ENCODE measurements at places on chromosomes 7 and 10. TPM values are rescaled to one million over a fixed set of nuclear protein-coding genes. Genes with fewer than 3 reads are reported as not detected.

SEMA3D gene
- not detected for total RNA-seq

DNA sequence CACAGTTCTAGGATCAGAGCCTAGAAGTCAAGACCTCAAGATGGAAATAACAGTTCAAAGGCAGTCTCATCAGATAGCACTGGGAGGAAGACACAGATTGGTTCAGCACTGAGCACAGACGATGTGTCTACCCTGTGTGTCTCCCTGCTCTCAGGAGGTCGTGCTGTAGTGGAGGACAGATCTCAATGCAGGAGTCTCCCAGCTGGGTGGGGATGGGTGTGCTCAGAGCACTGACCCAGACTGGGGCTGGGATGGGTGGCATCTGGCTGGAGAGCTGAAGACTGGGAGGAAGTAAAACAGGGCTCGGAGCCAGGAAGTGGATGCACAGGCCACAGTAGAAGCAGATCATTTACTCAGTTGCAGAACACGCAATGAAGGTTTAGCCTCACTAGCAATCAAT lies 69.5 kb upstream of the GDF10 start:
- peaks cover 13% of the 10 kb centered on the region for H3K4me1 ChIP-seq
- H3K27ac ChIP-seq, result no peak overlapping the region
- H3K27me3 ChIP-seq, result no peaks in the 10 kb centered on the region
- no peak for DNase-seq

GRCh38 chr10:79239924-79240581 lies 107.2 kb upstream of the PPIF start:
- no peaks in the 10 kb centered on the region for H3K27me3 ChIP-seq

DNA sequence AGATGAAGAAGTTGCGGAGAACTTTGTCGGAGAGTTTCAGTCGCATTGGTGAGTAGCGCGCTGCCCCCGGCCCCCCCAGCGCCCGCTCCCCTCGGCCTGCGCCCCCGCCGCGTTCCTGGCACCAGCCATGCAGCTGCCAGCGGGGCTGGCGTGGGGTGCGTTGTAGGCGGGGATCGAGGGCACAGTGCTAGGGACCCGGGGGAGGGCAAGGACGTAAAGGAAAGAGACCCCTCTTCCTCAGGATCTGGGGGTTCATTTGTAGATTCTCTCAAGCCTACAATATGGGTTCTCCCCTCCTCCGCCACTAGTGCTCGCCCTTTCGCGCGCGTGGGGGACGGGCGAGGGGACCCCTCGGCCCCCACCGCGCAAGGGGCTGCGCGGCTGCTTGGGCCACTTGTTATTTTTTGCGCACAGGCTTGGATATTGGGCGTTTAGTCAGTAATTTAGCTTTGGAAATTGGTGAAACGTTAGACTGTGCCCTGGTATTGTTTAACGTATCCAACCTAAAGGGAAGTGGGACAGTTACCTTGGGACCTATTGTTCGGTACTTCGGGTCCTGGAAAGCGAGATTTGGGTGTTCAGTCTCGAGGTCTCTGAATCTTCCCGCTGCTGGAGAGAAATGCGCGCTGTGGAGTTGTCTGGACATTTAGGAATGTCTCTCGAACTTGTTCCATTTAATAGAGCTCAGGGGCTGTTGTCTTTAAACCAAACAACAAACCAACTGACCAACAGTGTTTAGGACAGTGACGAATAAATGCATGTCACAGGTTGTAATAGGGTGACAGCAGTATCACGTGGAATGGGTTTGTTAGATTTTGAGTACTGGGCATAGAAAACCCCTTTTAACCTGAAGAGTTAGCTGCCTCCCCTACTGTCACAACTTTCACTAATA lies 796 bp downstream of the CDK14 start:
- H3K27ac ChIP-seq, result no peak overlapping the region
- H3K4me3 ChIP-seq, result peak overlapping the region; percentile 77

DNA sequence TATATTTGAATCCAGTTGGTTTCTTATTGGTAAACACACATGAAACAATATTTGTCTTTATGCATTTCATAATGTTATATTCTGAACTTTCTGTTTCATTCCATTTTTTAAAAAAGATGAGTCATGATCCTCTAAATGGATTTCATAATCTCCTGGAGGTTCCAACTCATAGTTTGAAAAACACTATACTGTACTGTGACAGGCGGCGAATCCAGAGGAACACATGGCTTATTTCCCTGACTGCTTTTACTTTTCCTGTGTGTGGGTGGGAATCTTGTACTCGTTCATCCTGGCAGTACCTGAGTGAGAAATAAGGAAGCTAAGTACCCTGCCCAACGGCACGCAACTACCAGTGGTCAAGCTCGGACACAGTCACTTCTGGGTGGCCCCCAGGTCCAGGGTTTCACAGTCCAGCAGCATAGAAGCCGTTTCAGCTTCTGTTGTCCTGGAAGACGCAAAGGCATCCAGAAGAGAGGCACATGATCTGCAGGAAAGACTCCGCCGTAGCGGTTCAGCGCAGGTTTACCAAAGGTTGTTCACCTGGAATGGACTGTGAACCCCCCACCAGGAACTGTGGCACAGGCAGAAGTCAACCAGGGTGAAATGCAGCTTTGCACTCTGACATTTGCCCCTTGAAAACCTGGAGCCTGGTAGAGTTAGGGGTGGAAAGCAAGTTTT lies 117.7 kb downstream of the CCNY start:
- no peak overlapping the region for H3K27ac ChIP-seq
- H3K4me3 ChIP-seq, result no peak overlapping the region
- peaks cover 2% of the 10 kb centered on the region for H3K36me3 ChIP-seq
- DNase-seq, result no peak
- peaks cover 77% of the 10 kb centered on the region for H3K4me1 ChIP-seq

CHAT gene
- total RNA-seq, result not detected

DNA sequence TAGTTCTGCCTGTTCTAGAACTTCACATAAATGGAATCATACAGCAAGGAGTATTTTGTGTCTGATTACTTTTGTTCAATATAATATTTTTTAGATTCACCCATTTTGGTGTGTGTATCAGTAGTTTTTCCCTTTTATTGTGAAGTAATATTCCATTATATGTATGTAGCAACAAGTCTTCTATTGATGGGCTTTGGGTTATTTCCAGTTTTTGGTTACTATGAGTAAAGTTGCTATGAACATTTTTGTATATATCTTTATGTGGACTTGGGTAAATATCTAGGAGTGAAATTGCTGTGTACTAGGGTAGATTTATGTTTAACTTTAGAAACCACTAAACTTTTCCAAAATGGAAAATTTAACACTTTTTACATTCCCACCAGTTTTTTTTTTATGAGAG lies 35.7 kb downstream of the ADK start:
- no peak overlapping the region for H3K4me3 ChIP-seq
- H3K4me1 ChIP-seq, result peaks cover 44% of the 10 kb centered on the region
- no peak for DNase-seq
- H3K27me3 ChIP-seq, result no peaks in the 10 kb centered on the region

PRR15 gene
- not detected for total RNA-seq

Measured in activated naive CD4-positive, alpha-beta T cell treated with anti-CD3 and anti-CD28 coated beads for 36 hours (primary cell).